ENCODE measurements at places on chromosomes 13 and 19.

GRCh38 chr13:29324601-29325000 is 270.9 kb downstream of the SLC7A1 start:
- no peak for DNase-seq

GRCh38 chr19:41887711-41888382 is 4.9 kb downstream of the ARHGEF1 start:
- peak; percentile 84 for DNase-seq

DNA sequence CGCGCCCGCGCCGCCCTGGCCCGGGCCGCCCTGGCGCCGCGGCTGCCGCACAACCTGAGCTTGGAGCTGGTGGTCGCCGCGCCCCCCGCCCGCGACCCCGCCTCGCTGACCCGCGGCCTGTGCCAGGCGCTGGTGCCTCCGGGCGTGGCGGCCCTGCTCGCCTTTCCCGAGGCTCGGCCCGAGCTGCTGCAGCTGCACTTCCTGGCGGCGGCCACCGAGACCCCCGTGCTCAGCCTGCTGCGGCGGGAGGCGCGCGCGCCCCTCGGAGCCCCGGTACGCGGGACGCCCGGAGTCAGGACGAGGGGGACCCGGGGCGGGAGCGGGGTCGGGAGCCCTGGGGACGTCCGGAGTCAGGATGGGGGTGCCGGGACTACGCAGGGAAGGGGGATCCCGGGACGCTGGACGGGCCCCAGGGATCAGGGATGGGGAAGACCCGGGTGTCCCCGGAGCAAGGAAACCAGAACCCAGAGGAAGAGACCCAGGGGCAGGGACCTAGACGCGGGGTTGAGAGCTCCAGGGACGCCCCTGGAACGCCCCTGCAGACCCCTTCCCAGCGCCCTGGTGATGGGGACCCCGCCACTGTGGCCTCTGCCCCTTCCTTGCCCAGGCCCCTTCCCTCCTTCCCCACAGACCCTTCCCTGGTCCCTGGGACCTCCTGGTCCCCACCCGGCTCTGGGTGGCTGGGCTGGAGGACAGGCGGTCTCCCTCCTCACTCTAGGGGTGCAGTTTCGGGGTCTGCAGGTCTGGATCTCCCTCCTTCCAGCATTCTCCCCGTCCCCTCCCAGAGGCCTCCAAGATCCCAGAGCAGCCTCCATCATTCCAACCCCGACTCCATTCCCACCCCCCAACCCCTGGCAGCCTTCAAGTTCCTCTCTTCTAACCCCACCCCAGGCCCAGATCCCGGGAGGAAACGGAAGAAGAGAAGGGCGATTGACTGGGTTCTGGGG is 645 bp downstream of the GRIN3B start:
- DNase-seq = no peak

DNA sequence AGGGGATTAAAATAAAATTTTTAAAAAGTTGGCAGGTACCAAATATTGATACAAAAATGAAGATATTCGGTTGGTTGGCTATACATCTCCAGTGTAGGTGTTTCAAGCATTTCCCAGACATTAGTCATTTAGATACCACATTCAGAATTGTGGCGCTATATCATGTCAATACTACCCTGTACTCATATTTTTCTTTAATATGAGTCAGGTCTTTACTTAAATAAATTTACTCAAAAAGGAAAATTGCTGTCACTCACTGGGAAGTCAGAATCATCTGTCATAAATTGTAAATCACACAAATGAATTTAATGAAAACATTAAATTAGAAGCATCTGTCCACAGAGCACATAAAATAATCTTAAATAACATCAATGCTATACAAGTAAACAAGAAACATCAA is 134.2 kb downstream of the TSHZ3 start:
- no peak for DNase-seq

DNA sequence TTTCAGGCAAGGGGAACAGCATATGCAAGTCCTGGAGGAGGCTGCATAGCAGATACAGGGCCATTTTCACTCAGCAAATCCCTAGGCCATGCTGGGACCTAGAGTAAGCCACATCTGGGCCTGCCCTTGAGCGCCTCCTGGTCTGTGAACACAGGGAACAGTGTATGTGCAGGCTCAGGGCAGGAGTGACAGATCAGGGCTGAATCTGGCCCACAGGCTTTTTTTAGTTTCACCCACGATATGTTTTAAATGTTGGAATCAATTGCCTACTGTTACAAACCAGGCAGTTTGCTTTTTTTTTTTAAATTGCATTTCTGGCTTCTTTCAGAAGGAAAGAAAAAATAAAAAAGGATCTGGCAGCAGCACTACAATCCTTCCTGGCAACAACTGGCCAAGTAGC is 1.5 kb upstream of the TMEM145 start:
- DNase-seq = no peak

GRCh38 chr13:40124633-40125015 is 469.2 kb downstream of the COG6 start:
- DNase-seq = no peak

DNA sequence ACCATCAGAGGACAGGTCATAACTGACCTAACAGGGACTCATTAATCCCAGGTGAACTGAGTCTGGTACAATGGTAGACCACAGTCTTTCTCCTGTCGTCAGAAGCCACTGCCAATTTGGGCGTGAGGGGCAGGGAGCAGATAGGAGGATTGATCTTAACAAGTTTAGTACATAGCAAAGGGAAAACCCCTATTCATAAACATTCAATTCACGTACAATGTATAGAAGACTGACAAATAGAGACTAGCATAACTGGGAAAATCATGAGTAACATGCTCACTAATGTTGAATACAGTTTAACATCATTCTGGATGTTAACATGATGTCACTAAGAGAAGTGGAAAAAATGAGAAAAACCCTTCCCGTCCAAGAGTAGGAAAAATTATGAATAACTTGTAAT is 54.1 kb downstream of the SLC7A1 start:
- no peak for DNase-seq

DNA sequence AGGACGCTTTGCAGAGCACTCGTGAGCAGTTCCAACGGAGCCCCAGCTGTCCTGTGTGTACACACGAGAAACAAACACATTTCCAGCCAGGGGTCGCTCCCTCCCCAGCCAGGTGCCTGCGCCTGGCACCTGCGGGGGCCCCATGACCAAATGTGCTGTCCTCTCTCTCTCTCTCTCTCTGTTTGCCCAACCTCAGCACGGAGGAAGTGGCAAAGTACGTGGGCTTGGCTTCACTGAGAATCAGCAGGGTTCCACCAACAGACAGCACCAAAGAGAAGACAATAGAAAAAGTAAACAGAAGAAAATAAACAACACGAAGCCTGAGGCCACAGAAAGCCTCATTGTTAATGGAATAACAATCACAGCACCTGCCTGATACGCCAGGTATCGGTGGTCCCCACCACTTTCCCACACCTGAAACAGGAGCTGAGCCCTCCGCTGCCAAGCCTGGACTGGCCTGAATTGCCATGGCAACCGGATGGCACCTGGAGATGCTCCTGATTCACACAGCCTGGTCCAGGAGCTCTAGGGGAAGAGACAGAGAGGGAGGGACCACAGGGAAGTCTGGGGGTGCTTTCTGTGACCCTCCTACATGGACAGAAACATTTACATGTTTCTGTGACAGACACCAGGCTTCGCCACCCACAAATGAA is 103.9 kb upstream of the CACNA1A start:
- DNase-seq = no peak

DNA sequence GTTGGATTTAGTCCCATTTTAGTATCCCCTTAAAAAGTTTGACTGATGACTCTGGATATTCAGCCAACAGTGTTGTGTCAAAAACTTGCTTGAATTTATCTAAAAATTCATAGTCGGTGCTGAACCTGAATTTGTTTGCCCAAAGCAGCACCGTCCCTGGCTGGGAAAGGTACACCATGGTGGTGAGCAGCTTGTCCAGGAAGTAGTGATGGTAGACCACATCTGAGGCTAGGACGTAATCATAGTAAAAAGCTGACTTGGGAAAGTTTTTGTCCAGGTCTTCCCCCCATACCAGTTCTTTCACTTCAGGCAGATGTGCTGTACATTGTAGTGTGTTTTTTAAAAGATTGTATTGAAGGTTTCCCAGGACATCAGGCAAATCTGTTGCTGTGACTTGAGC is 8.8 kb downstream of the METTL21C start:
- no peak for DNase-seq

GRCh38 chr13:46372071-46372470 is 15.0 kb downstream of the RUBCNL start:
- no peak for DNase-seq

DNA sequence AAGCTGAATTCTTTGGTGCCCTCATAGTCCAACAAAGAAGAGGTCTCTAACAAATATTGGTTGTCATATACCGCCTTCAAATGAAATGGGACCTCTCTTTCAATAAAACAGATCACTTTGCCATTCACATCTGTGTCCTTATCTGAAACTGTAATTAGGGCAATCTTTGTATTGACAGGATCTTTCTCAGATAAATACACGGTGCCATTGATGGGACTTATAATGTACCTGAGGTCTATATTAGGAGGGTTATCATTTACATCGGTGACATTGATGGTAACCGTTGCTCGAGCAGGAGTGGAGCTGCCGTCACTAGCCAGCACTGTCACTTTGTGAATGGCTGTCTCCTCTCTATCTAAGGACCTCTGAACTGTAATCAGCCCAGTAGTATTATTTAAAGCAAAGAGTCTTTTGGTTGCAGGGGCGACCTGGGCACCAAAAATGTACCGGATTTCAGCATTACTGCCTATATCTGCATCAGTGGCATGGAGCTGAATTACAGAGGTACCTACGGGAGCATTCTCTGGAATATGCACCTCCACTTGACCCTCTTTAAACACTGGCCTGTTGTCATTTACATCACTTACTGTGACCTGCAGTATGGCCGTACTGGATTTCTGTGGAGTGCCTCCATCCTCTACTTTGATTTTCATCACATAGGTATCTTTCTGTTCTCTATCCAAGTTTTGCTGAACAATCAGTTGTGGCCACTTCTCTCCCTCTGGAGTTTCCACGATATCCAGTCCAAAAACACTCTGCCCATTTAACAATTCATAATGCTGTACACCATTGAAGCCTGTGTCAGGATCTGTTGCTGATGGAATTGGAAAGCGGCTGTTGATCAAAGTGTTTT is 2.8 kb downstream of the PCDH9 start:
- DNase-seq = no peak
